Pulmonary artery endothelial cell (primary cell): ENCODE measurements at places on chromosomes 16 and 17. TPM values are rescaled to one million over a fixed set of nuclear protein-coding genes. Genes with fewer than 3 reads are reported as not detected.

DNA sequence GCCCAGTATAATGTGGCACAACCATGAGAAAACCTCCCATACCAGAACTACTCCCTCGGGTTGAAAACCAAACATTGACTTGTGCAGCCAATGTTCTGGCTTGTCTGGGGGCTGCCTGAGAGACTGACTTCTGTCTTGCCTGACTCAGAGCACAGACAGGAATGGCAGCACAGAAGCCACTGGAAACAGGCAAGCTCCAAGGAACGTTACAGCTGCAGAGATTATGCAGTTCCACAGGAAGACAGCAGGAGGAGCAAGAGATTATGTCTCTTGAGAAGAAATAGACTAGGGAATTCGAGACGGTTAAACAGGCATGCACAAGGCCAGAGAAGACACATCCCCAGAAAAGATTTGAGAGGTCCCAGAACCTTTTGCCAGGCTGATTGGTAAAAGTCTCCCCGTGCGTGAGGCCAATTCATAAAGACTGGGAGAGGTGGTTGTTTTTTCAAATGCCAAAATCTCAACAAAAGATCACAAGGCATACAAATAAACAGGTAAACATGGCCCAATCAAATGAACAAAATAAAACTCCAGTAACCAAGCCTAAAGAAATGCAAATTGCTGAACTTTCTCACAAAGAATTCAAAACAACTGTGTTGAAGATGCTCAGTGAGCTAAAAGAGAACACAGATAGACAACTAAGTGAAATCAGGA lies 90.6 kb upstream of the CDH5 start:
- DNase-seq: peak; percentile 35

DNA sequence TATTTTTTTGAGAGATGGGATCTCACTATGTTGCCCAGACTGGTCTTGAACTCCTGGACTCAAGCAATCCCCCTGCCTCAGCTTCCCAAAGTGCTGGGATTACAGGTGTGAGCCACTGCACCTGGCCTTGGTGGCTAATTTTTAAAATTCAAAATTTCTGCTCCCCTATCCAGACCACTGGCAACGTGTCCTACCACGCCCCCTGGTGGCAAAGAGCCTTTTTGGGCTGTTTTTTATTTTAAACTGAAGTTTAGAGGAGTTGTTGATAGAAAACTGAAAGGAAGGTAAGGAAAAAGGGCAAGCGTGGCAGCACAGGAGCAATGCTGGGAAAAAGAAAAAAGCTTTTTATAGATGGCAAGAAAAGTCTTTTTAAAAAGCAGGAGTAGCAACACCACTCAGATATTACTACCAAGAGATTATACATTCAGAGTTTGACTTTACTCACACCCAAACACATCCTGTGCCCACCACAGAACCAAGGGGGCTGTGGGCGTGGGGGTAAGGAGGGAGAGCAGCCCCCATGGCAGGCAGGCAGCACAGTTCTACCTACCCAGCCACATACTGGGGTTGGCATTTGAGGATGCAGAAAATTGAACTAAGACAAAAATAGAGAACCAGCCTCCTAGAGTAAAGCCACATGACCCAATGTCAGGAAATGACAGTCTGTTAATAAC lies 4.2 kb upstream of the MXRA7 start:
- DNase-seq: no peak

- DNase-seq: no peak
Observed at GRCh38 chr17:75267411-75268232, 3.4 kb downstream of the MIF4GD start.

- DNase-seq: no peak
Observed at GRCh38 chr16:87235810-87236515, 81.2 kb downstream of the C16orf95 start.

The NPIPA3 gene
- total RNA-seq: 0.26 and 0.60 TPM in 2 replicates

The NECAB2 gene
- total RNA-seq: 0.04 and 0.20 TPM in 2 replicates

The CEMP1 gene
- total RNA-seq: not detected in 2 replicates

- no peak for DNase-seq
Observed at GRCh38 chr17:20955427-20956323, 87.1 kb downstream of the USP22 start.

The CDK5R1 gene
- total RNA-seq: 1.8 and 2.7 TPM in 2 replicates

The MYLK3 gene
- under 0.01 and 0.04 TPM in 2 replicates for total RNA-seq

The USP7 gene
- 70.2 and 73.2 TPM in 2 replicates for total RNA-seq

DNA sequence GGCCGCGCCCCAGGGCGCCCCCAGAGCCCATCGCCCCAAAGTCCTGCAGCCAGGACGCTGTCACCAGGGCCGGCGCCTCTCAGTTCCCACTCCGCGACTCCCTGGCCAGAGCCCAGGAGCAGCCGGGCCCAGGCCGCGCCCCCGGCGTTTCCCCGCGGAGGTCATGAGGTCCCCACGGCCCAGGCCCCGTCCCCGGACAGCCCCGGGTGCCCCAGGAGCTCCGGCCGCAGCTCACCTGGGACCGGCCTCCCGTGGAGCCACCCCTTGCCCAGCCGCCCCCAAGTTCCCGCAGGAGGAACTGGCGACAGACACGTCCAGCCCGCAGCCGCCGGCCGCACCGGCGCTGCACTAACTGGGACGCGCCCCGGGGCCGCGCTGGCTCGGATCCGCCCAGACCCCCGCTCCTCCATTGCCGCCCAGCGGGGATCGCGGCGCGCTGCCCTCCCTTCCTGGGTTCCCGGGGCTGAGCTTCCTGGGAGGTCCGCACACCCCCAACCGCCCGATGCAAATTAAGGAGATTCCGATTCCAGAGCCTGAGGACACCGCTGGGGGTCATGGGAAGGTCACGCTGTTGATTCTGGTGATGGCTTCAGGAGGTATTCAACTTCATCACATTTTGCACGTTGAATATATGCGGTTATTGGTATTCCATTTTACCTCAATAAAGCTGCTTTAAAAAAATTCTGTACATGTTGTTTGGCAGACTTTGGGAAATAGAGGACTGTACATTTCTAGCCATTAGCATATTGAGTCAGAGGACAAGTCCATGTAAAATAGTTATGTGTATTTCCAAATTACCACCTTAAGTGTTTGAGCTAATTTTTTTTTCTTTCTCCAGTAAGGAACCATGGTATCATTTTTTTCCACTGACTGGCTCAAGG lies 9.9 kb downstream of the AHSP start:
- no peak for DNase-seq

DNA sequence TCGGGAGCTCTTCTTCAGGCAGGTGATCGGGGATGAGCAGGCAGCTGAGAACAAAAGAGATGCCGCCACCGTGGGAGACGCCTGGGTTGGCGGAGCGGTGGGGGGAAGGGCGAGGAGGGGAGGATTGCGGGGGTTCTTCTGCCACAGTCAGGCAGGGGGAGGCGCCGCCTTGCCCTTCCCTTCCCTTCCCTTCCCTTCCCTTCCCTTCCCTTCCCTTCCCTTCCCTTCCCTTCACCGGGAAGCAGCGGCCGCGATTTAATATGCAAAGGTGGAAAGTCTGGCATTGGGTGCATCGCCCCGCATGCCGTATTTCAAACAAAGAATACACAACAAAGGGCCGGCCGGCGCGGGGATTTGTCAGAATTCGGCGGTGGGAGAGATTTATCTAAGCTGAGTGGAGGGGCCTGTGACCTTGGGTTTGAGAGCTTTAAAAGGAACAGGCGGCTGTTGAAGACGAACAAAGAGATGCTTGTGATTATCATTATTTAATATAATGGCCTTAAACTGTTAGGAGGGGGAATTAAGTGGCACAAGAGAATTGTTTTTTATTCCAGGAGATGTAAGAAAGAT lies 262.3 kb upstream of the TNRC6C start:
- no peak for DNase-seq

The ZNF423 gene
- total RNA-seq: 0.73 and 1.4 TPM in 2 replicates

The TRIM47 gene
- total RNA-seq: 30.6 and 56.0 TPM in 2 replicates

DNA sequence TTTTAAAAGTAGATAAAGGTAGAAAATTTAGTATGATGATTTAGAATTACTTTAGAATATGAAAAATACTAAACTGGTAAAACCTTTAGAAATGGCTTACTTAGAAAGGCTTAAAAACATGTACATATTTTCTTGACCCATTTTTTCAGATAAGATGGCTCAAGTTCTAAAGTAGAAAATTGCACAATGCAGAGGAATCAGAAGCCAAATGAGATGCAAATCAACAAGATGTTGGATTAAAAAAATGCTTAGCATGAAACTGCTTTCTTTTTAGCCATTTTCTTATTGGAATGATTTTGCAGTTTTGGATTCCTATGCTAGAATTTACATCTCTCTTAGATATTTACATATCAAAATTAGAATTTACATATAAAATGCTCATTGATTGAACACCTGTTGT lies 1.5 kb upstream of the KRTAP3-1 start:
- DNase-seq: no peak

DNA sequence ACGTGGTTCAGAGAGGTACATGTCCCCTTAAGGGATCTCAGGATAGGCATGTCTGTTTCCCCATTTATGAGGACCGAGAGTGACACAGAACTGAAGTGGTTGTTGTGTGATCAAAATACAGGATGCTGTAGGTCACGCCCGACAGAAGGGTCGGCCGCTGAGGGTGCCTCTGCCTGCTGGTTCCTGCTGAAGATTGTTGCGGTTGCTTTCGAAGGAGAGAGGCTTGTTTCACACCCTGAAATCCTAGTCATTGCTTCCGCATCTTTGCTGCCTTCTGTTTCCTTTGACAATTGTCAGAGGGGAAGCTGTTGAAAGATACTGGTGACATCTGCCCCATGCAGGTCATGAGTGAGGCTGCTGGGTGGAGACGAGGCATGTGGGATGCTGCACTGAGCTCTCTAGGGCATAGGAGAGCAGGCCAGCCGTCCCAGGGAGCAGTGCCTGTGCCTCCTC lies 3.8 kb upstream of the NAT9 start:
- no peak for DNase-seq

DNA sequence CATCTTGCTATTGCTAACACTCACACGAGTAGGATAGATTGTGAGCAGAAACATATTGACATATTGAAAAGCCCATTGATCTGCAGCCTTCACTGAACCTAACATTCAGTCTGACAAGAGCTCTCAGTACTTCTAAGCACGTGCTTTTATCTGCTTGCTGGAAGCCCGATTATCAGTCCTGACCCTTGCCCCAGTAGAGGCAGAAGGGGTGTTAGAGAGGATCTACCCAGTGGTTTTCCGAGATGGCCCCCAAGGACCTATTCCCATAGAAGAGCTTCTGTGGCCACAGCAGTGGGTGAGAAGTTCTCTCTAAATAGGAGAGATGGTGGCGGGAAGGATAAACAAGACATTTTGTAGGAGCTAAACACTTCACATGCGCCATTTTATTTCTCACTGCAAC lies 290.9 kb upstream of the MAF start:
- no peak for DNase-seq

The SEZ6L2 gene
- 0.53 and 0.73 TPM in 2 replicates for total RNA-seq
